ENCODE measurements at places on chromosomes 2 and 18.

DNA sequence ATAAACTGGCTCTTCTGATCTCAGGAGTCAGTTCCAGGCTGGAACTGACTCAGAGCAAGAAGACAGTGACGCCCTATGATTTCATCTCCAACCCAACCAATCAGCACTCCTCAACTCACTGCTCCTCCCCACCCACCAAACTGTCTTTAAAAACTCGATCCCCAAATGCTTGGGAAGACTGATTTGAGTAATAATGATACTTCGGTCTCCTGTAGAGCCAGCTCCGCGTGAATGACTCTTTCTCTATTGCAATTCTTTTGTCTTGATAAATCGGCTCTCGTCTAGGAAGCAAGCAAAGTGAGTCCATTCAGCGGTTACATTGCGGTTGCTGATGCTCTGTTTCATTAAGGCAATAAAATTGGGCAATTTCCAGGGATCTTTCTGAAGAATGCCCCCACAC, 1025.3 kb upstream of the CNTNAP5 start:
- DNase-seq, result no peak

- no peak for DNase-seq
Measured at GRCh38 chr2:186733414-186733813, 39.6 kb downstream of the FAM171B start.

DNA sequence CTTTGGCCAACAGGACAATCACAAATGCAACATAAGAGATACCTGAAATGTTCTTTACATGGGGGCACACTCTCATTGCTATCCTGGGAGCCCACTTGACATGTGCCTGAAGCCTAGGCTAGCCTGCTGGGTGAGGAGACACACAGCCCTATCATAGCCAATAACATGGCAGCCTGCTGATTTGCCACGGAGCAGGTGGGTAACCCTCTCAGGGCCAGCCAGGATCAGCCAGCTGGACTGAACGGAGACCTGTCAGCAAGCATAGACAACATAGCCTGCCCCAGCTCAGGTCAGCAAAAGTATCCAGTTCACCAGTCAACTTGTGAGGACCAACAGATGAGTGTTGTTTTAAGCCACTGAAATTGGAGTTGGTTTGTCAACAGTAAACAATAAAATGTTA, 566.5 kb downstream of the DCDC2C start:
- DNase-seq, result no peak

DNA sequence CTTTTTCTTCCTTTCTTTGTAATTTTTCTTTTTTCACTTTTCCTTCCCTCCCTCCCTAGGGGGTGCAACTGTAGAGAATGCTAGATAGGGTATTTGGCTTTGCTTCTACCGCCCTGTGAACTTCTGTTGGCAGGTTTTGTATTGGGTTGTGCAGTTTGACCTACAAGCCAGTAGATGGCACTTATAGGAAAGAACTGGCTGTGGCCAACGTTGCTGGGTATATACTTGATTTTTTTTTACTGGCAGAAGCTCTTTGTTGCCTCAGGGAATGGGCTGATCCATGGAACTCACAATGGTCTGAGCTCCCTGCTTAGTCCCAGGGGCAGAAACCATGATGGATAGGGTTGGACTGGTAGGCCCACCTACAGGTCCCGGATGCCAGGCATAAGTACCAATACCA, 1019.5 kb upstream of the LRRTM1 start:
- DNase-seq, result no peak

DNA sequence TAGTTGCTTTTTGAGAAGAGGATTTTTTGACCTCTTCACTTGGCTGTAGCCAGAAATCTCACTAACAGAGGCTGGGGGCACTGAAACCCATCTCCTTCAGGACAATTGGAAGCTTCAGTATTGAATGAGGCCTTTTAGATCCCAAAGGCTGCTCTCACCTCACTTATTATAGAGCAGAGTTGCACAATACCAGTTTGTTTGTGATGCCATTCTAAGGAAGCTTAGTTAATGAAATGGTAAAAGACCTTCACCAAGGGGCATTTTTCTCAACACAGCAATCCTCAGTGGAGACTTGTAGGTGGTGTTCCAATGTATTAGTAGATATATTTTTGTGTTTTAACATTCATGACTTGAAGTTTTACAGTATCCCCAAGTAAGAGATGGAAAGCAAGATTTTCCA, 71.0 kb upstream of the RFX8 start:
- DNase-seq, result no peak

DNA sequence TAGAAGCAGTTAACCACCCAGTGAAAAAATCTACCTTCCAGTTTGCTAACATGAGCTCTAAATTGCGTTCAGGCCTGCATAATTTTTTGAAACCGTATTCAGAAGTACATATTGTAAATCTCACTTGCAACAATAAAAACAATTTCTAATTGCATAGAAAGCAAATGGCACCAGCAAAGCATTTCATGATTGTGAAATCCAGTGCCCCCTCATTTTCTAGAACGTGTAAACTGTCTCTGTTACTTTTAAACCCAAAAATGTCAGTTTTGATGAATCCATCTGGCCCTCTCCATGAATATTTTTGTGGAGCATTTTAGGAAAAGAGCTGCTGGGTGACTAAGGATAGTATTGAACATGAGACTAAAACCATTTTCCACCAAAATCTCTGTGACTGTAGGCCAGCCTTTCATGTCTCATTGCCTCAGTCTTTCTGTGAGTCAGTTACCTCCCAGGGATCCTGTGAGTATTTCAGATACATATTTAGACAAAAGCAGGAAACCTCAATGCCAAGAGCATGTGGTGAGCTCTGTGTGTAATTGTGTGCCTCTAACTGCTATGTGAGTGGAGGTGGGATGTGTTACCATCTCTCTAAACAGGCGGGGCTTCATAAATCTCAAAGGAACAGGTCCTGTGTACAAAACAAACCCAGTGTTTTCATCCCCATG, 477.8 kb upstream of the DCC start:
- no peak for DNase-seq

GRCh38 chr18:785242-785641, 26.8 kb downstream of the YES1 start:
- no peak for DNase-seq

GRCh38 chr2:176103742-176104315, 3.3 kb upstream of the HOXD11 start:
- no peak for DNase-seq

- no peak for DNase-seq
Measured at GRCh38 chr2:25981596-25982272, 563 bp downstream of the KIF3C start.

- no peak for DNase-seq
Measured at GRCh38 chr2:56170504-56170903, 13.3 kb upstream of the CCDC85A start.

GRCh38 chr2:199749571-199749970, 101.4 kb downstream of the FTCDNL1 start:
- DNase-seq, result no peak

GRCh38 chr2:195902857-195903256, 165.8 kb downstream of the DNAH7 start:
- no peak for DNase-seq

DNA sequence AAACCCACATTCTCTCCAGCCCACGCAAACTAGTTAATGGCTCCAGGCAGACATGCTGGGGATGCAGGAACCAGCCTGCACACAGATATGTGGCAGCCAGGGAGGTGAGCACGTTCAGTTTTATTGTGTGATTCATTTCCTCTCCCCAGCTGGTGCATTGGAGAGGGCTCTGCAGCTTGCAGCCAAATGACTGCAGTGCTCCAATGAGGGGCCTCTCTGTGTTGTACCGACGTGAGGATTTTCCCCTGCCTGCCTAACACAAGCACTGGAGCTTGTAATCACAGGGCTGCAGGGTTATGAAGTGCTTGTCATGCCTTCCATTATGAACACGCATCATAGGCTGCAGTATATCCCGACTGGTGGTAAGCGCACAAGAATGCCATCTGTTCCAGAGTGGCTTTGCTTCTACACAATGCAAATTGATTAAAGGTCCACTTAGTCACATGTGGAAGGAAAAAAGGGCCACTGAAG, 92.3 kb upstream of the THUMPD2 start:
- DNase-seq, result no peak

- DNase-seq, result no peak
Measured at GRCh38 chr18:65523461-65523860, 227.4 kb upstream of the CDH7 start.

DNA sequence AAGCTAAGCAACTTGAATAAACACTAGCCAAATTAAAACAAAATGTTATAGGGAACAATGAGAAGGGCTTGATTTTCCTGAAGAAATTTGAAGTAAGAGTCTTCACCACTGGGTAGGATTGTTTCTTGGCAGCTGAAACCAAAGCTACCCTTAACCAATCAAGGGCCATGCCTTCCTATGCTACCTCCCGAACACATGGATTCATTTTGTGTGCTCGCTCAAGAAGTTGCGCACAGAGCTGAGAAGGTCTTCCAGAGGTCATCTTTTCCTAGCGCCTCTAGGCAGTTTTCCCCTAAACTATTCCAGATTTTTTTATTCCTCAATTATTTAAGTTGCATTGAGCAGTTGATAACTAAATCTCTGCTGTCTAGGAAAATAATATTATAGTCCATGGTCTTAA, 264.6 kb downstream of the RBM43 start:
- DNase-seq, result no peak

- DNase-seq, result no peak
Measured at GRCh38 chr2:221731432-221732145, 159.5 kb upstream of the EPHA4 start.
